ENCODE measurements at places on chromosomes 13 and 19. TPM values are rescaled to one million over a fixed set of nuclear protein-coding genes. Genes with fewer than 3 reads are reported as not detected.

MAG gene
- not detected for total RNA-seq

GPR183 gene
- total RNA-seq = not detected

COL4A1 gene
- total RNA-seq = 174 TPM

ZNF154 gene
- 3.6 TPM for total RNA-seq

NLRP4 gene
- not detected for total RNA-seq

C2CD4C gene
- total RNA-seq = not detected

SIGLECL1 gene
- not detected for total RNA-seq

IGFL3 gene
- not detected for total RNA-seq

LRRC63 gene
- not detected for total RNA-seq

SLITRK6 gene
- 0.28 TPM for total RNA-seq

SYCN gene
- total RNA-seq = not detected

ZNF480 gene
- total RNA-seq = 4.6 TPM

ATP4A gene
- total RNA-seq = not detected

PALM gene
- total RNA-seq = 15.6 TPM

GGN gene
- 0.14 TPM for total RNA-seq

PSG7 gene
- total RNA-seq = under 0.01 TPM

RAB3A gene
- 3.1 TPM for total RNA-seq

OR7E24 gene
- not detected for total RNA-seq

NMRK2 gene
- total RNA-seq = not detected

MUC16 gene
- not detected for total RNA-seq

SBK2 gene
- not detected for total RNA-seq

CCNE1 gene
- total RNA-seq = 5.1 TPM

ZNF729 gene
- not detected for total RNA-seq

INSR gene
- total RNA-seq = 31.3 TPM

COX7A1 gene
- total RNA-seq = 45.4 TPM

MTUS2 gene
- not detected for total RNA-seq

ZNF667 gene
- total RNA-seq = 3.6 TPM

PGLYRP1 gene
- total RNA-seq = not detected
